ENCODE measurements at places on chromosomes 7 and 10.
A peak's percentile ranks its signal among the peaks of the same experiment; 100 is the strongest.

DNA sequence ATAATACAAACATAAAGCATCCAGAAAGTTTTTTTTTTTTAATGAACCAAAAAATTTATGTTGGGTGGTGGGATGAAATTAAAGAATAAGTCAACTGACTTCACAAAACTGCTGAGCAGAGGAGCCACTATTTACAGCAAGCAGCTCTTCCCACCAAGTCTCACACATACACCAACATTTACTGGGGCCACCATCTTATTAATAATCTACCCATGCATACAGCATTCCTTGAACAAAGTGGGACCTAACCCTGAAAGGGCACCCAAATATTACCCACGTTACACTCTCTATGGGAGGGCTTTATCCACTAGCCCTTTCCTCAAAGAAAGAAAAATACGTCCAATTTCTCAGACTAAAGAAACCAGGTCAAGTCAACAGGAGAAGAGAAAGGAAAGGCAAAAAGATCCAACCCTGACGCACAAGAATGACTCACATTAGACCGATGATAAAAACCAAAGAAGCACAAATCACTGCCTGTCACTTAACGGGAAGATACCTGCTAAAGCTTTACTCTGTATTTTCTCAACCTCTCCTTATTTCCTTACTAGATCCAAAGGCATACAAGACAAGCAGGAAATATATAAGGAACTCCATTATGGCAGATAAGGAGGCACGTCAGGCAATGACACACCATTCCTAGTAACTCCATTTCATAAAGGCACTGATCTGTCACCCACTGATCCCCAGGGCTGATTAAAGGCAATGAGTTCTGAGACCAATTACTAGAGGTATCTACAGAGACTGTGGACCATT is 141.8 kb upstream of the ASAH2 start:
- DNase-seq: no peak

DNA sequence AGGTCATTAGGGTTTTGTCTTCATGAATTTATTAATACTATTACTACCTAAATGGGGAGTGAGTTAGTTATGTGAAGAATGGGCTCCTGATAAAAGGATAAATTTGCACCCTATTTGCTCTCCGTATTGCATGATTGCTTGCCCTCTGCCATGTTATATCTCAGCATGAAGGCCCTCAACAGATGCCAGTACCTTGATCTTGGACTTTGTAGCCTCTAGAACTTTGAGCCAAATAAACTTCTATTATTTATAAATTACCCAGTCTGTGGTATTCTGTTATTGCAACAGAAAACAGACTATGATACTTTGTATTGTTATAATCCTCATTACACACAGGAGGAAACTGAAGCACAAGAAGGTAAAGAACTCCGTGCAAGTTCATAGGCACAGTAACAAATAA is 150.8 kb downstream of the AGMO start:
- DNase-seq: no peak

- DNase-seq: no peak
Observed at GRCh38 chr10:100520811-100521210, 1.1 kb upstream of the SEC31B start.

DNA sequence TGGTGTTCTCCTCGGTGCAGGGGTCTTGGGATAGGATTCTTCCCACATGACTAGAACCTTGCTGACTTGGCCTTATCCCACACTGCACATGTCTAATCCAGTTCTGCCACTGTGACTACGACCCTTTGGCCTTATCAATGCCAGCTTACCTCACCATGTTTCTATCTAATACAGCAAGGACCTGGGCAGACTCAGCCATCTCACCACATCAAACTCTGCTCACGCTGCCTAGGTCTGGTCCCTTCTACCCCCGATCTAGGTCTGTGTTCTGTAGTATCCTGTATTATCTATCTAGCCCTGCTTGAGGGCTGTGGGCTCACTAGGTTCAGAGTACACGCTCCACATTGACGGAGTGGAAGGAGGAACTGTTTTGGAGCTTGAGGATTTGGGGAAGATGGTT is 282.4 kb downstream of the HPSE2 start:
- no peak for DNase-seq

GRCh38 chr10:112653851-112654250 is 206.8 kb downstream of the VTI1A start:
- no peak for DNase-seq

- no peak for DNase-seq
Observed at GRCh38 chr7:127396184-127396583, 3.7 kb upstream of the ZNF800 start.

DNA sequence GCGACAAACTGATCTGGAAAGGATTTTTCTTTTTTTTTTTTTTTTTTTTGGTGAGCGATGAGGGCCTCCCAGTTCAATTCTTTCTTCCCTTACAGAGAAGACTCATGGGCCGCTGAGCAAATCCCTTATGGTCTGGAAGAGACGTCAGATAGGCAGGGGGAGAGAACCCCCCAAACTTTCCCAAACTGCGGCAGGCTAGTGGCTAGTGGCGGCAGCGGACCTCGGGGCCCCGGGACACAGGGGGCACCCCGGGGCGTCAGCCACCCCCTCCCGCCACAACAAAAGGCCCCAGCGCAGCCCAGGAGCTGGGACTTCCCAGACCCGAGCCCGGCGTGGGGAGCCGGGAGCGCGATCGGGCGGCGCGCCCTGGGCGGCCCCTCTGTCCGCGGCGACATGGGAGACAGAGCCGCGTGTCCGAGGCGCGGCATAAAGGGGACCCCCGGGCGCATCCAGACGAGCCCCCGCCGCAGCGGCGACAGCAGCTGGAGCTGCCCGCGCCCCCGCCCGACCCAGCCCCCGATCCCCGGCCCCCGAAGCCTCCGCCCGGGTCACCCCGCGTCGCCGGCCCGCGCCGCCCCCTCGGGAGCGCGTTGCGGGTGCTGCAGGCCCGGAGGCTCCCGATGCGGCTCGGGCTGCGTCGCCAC is 755 bp downstream of the FAM171A1 start:
- no peak for DNase-seq

- no peak for DNase-seq
Observed at GRCh38 chr7:152162287-152162686, 136.8 kb downstream of the GALNT11 start.

GRCh38 chr10:58516119-58516518 is 3.4 kb downstream of the BICC1 start:
- no peak for DNase-seq

DNA sequence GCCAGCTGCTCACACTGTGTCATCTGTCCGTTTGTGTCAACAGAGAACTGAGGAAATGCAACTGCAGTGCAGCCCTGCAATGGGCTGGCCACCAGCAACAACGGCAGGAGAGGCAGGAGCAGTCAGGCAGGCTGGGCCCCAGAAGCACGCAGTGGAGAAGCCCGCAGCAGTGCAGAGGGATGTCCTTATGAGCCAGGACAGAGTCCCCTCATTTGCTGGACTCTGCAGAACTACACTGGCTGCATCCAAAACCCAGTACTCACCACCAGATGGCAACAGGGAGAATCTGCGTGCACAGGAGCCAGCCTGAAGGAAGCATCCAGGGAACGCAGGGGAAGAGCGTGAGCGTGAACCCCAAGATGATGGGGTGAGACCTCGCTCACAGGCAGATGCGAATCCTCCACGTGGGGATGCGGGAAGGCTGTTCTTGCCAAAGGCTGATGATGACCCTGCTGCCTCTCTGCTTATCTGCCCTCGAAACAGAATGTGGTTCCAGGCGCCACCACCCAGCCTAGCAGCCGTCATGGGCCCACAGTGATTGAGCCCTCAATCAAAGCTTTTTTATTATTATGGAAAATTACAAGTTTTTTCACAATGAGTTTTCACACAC is 232.1 kb downstream of the PTPRN2 start:
- peak; percentile 48 for DNase-seq

DNA sequence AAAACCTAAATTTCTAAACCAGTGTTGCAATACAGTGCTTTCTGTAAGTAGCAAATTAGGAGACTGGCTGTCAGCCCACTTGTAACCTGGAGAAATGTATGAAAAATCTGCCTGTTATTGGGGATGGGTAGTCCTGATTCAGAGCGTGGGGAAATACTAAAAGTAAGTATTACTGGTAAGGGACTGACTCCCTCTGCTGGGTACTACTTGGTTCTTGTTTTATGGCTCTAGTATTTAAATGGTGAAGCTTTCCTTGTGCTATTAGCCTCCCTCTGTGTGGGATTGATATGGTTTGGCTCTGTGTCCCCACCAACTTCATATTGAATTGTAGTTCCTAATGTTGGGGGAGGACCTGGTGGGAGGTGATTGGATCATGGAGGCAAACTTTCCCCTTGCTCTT is 886.1 kb downstream of the SORCS1 start:
- DNase-seq: no peak

DNA sequence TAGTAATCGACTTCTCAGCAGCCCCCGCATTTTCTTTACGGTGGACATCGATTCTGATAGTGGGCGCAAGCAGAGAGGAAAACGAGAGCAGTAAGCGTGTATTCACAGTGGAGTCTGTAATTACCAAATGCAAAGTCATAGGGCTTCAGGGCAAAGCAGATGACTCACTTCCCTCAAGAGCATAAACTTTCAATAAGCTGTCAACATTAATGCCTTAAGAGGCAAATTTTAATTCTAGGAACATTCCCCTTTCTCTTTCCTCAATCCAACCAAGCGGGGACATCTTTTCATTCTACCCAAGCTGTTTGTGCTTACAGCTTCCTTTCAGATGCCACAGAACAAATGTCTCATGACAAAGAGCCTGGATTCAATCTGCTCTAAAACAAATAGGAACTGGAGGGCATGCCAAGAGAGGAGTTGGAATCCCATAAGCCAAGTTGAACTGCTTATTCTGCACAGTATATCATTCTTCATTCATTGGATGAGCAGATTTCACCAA is 48.6 kb downstream of the MALSU1 start:
- no peak for DNase-seq

GRCh38 chr7:39353615-39354376 is 212.4 kb upstream of the YAE1 start:
- peak; percentile 59 for DNase-seq

DNA sequence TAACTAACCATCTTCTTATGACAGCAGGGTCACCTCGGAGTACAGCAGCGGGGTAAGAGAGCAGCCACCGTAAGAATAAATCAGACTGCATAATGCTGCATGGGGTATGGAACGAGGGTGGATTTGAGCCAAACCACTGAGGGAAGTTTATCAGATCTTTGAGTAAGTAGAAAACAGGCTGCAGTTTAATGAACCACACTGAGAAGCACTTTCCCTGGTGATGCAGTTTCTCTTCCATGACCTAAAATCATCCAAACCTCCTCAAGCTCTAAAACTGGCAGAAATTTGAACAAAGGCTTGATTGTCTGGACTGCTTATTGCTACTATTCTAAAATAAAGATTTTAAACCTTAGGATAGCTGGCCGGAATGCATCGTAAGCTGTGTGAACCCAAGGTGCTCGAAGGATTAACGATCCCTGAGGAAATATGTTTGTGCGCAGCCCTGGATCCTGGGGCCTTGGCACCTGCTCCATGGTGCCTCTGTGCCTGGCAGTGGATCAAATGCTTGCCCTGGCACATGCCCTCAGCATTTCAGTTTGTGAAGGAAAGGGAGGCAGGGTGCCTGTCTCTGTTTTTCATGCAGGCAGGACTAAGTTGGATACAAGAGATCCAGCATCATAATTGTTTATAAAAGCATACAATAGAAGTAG is 322.7 kb downstream of the LHFPL3 start:
- DNase-seq: no peak

- DNase-seq: no peak
Observed at GRCh38 chr7:113209449-113210203, 91.3 kb upstream of the SMIM30 start.

DNA sequence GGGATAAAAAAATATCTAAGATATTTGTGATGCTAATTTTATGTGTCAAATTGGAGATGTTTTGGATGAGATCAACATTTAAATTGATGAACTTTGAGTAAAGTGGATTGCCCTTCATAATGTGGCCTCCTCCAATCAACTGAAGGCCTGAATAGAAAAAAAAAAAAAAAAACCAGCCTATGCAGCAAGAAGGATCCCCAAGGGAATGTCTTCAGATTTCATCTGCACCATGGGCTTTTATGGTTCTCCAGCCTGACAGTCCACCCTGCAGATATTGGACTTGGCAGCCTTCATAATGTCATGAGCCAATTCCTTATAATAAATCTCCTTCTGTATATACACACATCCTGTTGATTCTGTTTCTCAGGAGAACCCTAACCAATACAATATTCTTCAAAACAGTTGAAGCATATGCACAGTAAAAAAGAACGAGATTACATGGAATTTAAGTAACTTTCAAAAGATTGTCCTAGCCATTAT is 316.9 kb upstream of the PLXDC2 start:
- no peak for DNase-seq

GRCh38 chr10:28072573-28072972 is 73.7 kb upstream of the ODAD2 start:
- no peak for DNase-seq

- no peak for DNase-seq
Observed at GRCh38 chr10:6145166-6145987, 56.5 kb downstream of the RBM17 start.
